Adrenal gland (tissue), 19 donors: ENCODE measurements at places on chromosomes 2 and 18. TPM values are rescaled to one million over a fixed set of nuclear protein-coding genes. Genes with fewer than 3 reads are reported as not detected.

The CCDC93 gene
- polyA plus RNA-seq, result 14.4 TPM

The CYP20A1 gene
- polyA plus RNA-seq, result 13.0 TPM

The CTAGE1 gene
- not detected for polyA plus RNA-seq

The WIPF1 gene
- polyA plus RNA-seq, result 23.5 TPM

The AQP12A gene
- polyA plus RNA-seq, result not detected

The CYS1 gene
- polyA plus RNA-seq, result 1.1 TPM

The SLC8A1 gene
- polyA plus RNA-seq, result 4.7 TPM

The HOXD3 gene
- polyA plus RNA-seq, result 2.0 TPM

The GPR35 gene
- polyA plus RNA-seq, result 5.7 TPM

The RIT2 gene
- polyA plus RNA-seq, result not detected

The LINC00305 gene
- not detected for polyA plus RNA-seq

The C2orf76 gene
- 13.0 TPM for polyA plus RNA-seq

The BCL2L11 gene
- 2.5 TPM for polyA plus RNA-seq

The SLC38A11 gene
- polyA plus RNA-seq, result 3.2 TPM

The SP140 gene
- 2.3 TPM for polyA plus RNA-seq

The GPAT2 gene
- 0.90 TPM for polyA plus RNA-seq

The RGPD4 gene
- not detected for polyA plus RNA-seq

The TDRD15 gene
- not detected for polyA plus RNA-seq

The TXNL1 gene
- polyA plus RNA-seq, result 47.7 TPM

The DSG1 gene
- not detected for polyA plus RNA-seq

The CRACDL gene
- 0.88 TPM for polyA plus RNA-seq

The ACTR1B gene
- polyA plus RNA-seq, result 39.0 TPM

The SPATS2L gene
- polyA plus RNA-seq, result 68.8 TPM

The KLHL30 gene
- not detected for polyA plus RNA-seq

The GRB14 gene
- polyA plus RNA-seq, result 280 TPM

The COMMD1 gene
- 35.5 TPM for polyA plus RNA-seq

The PDCD1 gene
- not detected for polyA plus RNA-seq

The ATOH8 gene
- polyA plus RNA-seq, result 10.1 TPM

The SALL3 gene
- polyA plus RNA-seq, result not detected

The CIAO1 gene
- 59.5 TPM for polyA plus RNA-seq

The GCKR gene
- polyA plus RNA-seq, result 17.3 TPM

The FRZB gene
- 1.9 TPM for polyA plus RNA-seq

The ALK gene
- polyA plus RNA-seq, result 0.60 TPM

The CSRNP3 gene
- polyA plus RNA-seq, result 4.6 TPM
